ENCODE measurements at places on chromosomes 6 and 20.

DNA sequence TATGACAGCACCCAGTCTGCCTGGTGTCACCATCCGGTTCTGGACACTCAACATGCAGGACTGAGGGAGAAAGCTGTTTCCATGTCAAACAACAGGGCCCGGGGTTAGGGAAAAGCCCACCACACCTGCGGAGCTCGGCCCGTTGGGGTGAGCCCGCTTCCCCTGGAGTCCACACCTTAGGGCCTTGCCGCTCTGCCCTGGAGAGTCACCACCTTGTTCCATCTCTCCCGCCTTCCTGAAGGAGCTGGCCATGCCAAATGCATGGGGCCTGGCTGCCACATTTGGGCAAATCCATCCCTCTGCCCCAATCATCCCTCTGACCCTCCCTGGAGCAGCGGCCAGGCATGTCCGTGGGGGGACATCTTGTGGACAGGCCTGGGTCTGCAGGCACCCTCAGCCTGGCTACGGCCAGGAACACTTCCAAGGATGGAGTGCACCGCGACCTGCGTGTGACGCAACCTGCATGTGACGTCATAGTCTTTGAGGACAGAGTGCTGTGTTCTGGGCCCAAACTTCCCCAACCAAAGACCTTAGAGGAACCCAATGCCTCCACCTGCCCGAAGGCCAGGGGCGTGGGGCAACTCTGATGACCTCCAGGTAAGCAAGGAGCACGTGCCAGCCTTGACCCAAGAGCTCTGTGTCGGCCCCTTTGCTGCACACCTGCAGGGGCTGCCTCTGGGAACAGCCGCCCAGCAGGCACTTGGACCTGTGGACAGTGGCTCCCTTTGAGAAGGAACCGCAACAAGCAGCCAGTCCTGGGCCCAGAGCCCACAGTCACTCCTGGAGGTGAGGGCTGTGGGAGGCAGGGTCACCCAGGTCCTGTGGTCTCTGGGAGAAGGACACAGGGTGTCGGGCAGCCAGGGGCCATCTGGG, 1.7 kb downstream of the CABLES2 start:
- DNase-seq, result no peak

DNA sequence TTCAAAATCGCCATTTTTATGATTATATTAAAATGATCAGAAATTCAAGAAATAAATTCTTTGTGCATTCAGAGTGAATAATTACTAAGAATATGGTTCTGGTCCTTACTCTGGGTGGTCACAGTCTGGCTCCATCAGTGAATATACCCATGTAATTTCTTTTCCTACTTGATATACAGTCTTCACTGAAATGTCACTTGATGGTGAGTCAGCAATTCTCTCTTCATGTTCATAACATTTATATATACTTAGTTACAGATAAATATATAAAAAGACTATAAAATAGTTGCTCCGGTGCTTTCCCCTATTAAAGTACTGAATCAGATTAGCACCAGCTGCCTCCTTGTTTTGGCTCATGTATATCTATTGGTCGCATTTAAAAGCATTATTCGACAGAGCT, 56.4 kb upstream of the MTRF1L start:
- no peak for DNase-seq

DNA sequence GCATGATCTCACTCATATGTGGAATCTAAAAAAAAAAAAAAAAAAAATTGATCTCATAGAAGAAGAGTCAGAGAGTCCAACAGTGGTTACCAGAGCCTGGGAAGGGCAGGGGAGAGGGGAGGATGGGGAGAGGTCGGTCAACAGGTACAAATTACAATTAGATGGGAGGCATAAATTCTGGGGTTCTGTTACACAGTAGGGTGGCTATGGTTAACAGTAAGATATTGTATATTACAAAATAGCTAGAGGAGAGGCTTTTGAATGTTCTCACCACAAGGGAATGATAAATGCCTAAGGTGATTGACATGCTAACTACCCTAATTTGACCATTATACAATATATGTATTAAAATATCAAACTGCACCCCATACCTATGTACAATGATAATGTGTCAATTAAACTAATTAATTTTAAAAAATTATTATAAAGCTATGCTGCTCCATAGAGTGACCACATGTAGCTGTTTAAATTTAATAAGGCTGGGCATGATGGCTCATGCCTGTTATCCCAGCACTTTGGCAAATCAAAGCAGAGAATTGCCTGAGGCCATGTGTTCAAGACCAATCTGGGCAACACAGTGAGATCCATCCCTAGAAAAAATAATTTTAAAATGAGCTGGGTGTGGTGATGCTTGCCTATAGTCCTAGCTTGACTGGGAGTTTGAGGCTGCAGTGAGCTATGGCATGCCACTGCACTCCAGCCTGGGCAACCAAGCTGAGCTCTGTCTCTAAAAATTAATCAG, 70.9 kb downstream of the SNX5 start:
- no peak for DNase-seq

- no peak for DNase-seq
Measured at GRCh38 chr6:147158881-147159280, 45.3 kb upstream of the STXBP5 start.

DNA sequence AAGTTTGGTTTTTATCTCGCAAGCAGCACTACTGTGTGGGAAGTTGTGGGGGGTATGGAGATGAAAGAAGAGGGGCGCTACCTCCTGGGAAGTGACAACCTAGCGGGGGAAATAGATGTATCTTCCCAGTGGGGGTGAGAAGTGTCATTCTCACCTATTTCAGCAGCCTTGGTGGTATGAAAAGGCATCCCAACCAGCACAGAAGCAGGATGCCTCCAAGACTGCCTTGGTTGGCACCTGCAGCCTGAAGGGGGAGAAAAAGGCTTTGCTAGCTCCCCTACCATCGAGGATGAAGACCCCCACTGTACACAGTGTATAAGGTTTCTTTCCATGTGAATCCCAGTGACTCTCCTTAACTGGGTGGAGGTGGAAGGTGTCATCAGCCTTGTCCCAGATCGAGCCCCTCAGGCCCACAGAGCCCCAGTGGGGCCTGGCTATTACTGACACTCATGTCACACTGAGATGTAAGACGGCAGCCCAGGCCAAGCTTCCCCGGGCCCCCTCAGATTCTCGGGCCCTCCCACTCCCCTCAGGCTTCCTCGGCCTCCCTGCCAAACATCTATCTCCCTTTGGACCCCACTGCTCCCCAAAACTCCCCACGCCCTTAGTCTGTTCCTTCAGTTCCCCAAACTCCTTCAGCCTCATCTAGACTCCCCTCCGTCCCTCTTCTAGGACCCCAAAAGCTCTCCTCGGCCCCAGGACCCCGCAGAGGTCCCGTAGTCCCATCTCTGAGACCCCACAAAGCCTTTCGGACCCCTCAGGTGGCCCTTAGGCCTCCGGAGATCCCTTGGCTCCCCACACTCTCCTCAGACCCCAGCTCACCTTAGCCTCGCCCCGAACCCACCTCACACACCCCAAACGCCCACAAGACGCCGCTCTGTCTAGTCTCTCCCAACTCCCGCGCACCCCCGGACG, 688 bp downstream of the COMMD7 start:
- peak; percentile 5 for DNase-seq

DNA sequence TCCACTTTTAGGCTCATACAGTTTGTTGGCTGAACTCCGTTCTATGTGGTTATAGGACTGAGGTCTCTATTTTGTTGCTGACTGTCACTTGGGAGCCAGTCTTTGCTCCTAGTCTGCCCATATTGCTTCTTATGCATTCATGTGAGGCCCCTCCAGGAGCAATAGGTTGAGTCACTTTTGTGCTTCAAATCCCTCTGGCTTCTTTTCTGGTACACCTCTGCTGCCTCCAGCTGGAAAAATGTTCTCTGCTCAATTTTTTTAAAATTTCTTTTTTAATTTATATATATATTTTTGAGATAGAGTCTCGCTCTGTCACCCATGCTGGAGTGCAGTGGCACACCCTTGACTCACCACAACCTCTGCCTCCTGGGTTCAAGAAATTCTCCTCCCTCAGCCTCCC, 42.7 kb upstream of the NOX3 start:
- DNase-seq, result no peak

DNA sequence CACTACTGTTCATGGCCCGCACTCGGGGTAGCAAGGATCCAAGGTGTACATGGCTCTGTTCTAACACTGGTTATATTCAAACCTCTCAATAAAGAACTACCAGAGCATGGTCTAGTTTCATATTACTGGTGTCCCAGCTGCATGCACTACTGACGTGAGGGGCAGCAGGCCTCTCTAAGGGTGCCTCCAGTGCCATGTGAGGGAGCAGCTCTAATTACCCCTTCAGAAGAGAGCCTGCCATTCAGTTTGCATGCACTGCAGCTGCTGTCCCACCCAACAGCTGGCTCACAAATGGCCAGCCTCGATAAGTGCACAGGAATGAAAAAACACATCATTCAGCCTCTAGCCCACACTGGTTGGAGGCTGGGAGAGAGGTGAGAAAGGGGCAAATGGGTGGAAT, 85.2 kb downstream of the SMLR1 start:
- no peak for DNase-seq

- peak; percentile 59 for DNase-seq
Measured at GRCh38 chr20:46010491-46011391, 2.0 kb downstream of the MMP9 start.

- DNase-seq, result no peak
Measured at GRCh38 chr6:112464901-112465665, 118.0 kb downstream of the RFPL4B start.

DNA sequence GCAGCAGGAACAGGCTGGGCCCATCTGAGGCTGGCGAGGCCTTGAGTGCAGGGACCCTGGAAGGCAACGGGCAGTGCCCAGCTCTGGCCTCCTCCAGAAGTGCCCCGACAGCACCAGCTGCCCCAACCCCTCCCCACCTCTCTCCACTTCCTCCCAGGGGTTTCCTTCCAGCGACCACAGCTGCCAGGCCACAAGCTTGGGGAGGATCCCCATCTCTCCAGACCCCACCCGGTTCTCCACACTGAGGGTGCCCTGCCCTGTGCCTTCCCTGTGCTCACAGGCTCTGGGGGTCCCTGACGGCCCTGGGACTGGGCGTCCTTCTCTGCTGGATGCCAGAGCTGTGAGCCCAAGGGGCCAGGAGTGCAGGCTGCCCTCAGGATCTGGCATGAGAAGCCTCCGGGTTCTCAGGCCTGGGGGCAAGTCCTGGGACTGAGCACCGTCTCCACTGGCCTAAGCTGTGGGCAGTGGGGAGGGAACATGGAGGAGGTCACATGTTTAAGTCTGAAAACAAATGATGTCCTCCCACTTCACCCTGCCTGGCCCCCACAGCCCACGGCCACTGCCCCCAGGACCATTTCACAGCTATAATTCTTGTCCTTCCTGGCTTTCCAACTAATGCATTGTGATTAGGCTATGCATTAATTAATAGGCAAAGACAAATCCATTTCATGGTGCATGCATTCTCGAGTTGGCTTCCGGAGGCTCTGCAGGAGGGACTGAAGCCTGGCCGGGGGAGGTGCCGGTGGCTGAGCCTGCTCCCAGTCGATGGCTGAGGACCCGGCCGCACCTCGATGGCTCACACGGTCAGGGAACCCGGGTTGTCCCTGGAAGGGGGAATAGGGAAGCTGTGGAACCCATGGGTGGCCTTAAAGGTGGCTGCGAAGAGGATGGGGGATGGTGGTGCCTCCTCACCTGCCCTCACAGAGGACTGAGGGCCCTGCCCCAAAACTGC, 24.4 kb downstream of the BHLHE23 start:
- DNase-seq, result no peak

- DNase-seq, result no peak
Measured at GRCh38 chr20:8662433-8662954, 406.4 kb upstream of the PLCB4 start.

GRCh38 chr6:23647045-23647444, 479.0 kb upstream of the NRSN1 start:
- DNase-seq, result no peak

DNA sequence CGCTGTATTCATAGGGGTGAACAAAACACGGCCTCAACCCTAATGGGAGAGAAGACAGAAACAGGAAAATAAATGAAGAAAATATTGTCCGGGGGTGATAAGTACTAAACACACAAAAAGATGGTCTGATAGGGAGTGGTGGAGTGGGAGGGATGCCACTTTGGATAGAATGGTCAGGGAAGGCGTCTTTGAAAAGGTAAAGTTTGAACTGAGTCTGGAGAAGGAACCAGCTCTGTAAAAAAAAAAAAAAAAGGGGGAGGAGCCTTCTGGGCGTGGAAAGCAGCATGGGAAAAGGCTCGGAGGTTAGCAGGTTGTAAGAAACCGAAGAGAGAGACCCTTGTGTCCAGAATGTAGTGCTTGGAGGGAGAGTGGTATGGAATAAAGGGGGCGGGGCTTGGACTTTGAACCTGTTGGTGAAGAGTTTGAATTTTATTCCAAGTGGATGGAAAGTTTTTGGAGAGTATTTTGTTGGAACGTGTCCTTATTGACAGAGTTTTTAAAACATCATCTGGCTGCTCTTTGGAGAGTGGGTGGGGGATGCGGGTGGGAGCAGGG, 1.8 kb downstream of the CHMP4B start:
- no peak for DNase-seq
